ENCODE measurements at places on chromosomes 16 and 17.

- peak; percentile 96 for DNase-seq
These were observed at the start of gene KCNJ2 for GRCh38 chr17:70168977-70169708. Gene KCNJ2 (plus strand): TSS chr17:70169532. CDS start chr17:70175040, 5,508 bp downstream.

GRCh38 chr17:13595599-13595899, 6.2 kb downstream of the HS3ST3A1 start:
- no peak for DNase-seq

GRCh38 chr17:1331708-1332107, 52.2 kb downstream of the TRARG1 start:
- no peak for DNase-seq

DNA sequence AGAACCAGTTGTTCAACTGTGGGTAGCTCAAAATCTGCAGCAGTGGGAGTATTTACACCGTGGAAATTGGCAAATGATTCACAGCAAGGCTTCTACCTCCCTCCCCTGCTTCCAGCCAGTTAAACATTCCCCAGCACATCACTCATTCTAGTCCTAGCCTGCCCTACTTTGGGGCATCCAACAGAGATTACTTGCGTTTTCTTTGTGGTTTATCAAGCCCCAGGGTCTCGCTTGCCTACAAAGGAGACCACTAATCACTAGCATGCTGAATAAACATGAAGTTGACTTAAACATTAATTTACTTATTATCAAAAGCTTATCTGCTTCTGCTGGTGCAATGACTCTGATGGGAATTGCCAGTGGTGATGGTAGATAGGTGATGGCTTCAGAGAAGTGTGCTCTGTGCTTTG, 94.5 kb downstream of the MARF1 start:
- no peak for DNase-seq

All from mucosa of descending colon (tissue), 3 donors.